Dermis lymphatic vessel endothelial cell (primary cell): ENCODE measurements at places on chromosomes 7 and 10. TPM values are rescaled to one million over a fixed set of nuclear protein-coding genes. Genes with fewer than 3 reads are reported as not detected.

The IL6 gene
- 0.17 and 0.54 TPM in 2 replicates for total RNA-seq

The LMOD2 gene
- not detected in 2 replicates for total RNA-seq

The TMEM184A gene
- under 0.01 TPM in 2 replicates for total RNA-seq

The SH2B2 gene
- total RNA-seq = 0.52 and 0.76 TPM in 2 replicates

The CEP55 gene
- 6.4 and 7.8 TPM in 2 replicates for total RNA-seq

The TMEM139 gene
- total RNA-seq = not detected in 2 replicates

The OPALIN gene
- not detected in 2 replicates for total RNA-seq
